Small intestine (tissue), 16 donors: ENCODE measurements at places on chromosomes 3 and 15. TPM values are rescaled to one million over a fixed set of nuclear protein-coding genes. Genes with fewer than 3 reads are reported as not detected.

The UBA7 gene
- 160 TPM for polyA plus RNA-seq

The LRRK1 gene
- 6.3 TPM for polyA plus RNA-seq

DNA sequence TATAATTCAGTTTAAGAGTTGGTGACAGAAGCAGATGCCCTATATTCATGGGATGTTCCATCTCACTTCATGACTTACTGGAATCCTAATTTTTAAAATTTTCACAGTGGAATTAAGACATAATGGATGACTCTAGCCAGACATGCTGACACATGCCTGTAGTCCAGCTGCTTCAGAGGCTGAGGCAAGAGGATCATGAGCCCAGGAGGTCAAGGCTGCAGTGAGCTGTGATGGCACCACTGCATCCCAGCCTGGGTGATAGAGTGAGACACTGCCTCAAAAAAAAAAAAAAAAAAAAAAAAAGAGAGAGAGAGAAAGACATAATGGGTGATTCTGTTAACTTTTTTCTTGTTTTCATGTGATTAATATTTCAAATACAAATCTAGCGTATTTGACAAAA lies 123.6 kb downstream of the KLHL25 start:
- DNase-seq: no peak

GRCh38 chr3:8663177-8664061 lies 18.8 kb upstream of the SSUH2 start:
- peak; percentile 85 for DNase-seq
